Ascending aorta (tissue), 2 donors: ENCODE measurements at places on chromosomes 13 and 19.

DNA sequence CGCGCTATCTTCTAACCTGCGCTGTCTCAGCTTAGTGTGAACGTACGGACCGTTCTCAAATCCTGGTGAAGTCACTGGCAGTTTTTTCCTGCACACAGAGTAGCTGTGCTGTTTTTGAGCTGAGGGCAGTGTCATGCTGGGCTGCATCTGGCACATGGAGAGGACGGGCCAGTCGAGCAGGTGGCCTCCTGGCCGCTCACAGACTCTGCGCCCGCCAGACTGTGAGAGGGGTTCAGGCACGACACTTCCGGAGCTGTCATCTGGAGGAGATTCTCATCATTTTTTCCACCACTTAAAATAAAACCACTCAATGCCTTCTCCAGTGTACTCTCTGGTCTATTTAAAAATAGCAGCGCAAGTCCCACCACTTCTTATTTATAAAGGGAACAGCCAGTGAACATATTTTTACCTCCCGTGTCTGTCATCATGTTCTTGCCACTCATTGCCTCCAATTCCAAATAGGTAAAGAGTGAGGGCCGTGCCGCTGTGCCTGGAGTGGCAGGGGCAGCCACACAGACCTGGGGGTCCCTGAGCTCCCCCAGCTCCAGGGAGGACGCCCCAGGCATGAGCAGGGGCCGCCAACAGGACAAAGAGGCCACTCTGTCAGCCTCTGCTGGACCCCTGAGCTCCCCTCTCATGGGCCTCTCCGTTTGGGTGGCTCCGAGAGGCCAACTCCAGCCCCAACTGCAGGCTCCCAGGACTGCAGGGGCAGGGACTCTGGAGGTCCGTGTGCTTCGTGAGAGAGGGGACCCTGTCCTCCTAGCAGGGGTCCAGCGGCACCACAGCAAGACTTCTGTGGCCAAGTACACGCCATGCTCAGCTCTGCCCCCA lies 36.9 kb upstream of the GRTP1 start:
- no peaks in the 10 kb centered on the region for H3K27me3 ChIP-seq
- DNase-seq, result no peak
- no peak overlapping the region for H3K4me3 ChIP-seq
- peak overlapping the region; percentile 26 for H3K27ac ChIP-seq
- H3K36me3 ChIP-seq, result peaks cover 7% of the 10 kb centered on the region

DNA sequence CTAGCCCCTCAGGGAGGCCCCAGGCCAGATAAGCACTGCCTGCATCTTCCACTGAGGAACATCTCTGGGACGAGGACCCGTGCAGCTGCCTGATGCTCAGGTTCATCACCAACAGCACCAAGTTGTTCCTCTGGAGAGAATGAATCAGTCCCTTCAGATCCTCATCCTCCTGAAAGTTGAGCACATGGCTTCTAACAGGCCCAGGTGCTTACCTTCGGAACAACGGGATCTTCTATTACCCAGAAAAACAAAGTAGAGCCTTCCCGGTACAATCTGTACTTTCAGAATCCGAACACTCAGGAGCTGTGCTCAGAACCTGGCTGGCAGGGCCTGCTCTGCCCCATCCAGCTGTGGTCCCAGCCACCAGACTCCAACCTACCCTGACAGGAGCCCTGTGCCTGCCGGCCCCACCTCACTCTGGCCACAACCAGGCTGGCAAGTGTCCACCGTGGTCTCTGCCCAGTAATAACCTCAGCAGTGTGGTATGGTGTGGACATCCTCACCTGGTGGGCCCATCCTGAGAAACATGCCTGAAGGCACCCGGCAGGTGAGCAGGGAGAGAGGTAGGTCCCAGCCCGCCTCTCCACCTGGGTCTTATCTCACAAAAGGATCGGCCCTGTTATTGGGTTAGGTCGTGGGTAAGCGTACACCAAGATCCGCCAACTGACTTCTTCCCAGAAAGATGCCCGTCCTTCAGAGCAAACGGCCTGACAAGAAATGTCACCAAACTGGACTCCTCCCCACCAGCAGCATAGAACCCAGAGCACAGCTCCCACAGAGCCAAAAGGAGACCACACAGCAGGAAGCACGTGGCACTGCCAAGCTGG lies 34.1 kb downstream of the ELL start:
- H3K27ac ChIP-seq, result no peak overlapping the region
- no peaks in the 10 kb centered on the region for H3K36me3 ChIP-seq
- H3K4me3 ChIP-seq, result no peak overlapping the region
- DNase-seq, result no peak
- H3K4me1 ChIP-seq, result no peaks in the 10 kb centered on the region
- H3K27me3 ChIP-seq, result no peaks in the 10 kb centered on the region

DNA sequence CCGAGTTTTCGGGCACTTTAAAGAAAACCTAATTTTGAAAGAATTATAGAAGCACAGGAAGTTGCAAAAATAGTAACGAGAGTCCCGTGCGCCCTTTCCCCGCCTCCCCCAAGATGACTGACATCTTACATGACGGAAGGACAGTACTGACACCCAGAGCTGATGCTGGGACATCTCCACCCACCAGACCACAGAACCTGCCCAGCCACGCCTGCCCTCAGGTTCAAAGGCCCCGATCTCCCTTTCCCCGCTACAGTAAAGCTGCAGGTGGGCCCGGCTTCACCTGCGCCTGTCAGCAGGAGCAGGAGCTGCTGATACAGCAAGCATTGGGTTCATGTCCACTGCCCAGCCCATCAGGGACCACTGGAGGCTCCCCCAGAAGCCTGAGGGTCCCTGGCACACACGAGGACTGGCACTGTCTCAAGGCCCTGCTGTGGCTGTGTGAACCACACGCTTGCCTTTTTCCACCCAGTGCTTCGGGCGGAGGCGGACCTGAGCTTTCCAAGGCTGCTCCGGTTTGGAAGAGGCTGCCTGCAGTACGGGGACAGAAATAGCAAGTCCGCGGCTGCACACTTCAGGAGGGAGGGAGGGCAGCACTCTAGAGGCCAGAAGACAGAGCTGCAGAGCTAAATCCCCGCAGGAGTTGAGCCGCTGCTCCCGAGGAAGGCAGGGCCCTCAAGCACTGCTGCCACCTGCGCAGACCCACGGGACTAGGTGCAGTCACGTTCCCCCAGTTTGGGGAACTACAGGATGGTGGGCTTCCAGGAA lies 8.7 kb downstream of the MAP2K2 start:
- H3K4me1 ChIP-seq, result no peaks in the 10 kb centered on the region
- no peak for DNase-seq
- H3K4me3 ChIP-seq, result no peak overlapping the region
- no peak overlapping the region for H3K27ac ChIP-seq

- H3K4me3 ChIP-seq, result no peak overlapping the region
- no peak for DNase-seq
- no peak overlapping the region for H3K27ac ChIP-seq
- H3K27me3 ChIP-seq, result no peaks in the 10 kb centered on the region
- H3K36me3 ChIP-seq, result no peaks in the 10 kb centered on the region
- H3K4me1 ChIP-seq, result no peaks in the 10 kb centered on the region
Observed at GRCh38 chr13:49802426-49802825, 9.9 kb upstream of the KPNA3 start.

DNA sequence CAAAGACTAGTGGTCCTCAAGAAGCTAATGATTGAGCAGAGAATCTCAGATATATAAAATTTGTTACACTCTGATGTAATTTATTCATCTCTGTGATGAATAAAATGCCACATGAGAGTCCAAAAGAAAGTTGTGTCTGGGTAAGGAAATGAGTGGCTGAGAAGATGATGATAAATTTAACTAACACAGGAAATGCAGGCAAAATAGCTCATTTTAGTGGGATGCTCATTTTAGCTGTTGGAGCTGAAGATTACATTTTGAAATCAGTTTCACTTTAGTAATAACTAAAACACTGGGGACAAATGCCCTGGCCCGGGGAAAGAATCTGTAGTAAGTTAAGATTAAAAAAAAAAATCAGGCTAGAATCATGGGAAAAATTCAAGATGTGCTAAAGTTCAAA lies 35.2 kb downstream of the SPRY2 start:
- no peaks in the 10 kb centered on the region for H3K27me3 ChIP-seq
- peaks cover 3% of the 10 kb centered on the region for H3K4me1 ChIP-seq
- DNase-seq, result no peak
- H3K36me3 ChIP-seq, result no peaks in the 10 kb centered on the region
- H3K27ac ChIP-seq, result no peak overlapping the region
- peak overlapping the region; percentile 31 for H3K4me3 ChIP-seq
